ENCODE measurements at places on chromosomes 4 and X. TPM values are rescaled to one million over a fixed set of nuclear protein-coding genes. Genes with fewer than 3 reads are reported as not detected.

ZNF711 gene
- total RNA-seq = 1.9 TPM

TMEM47 gene
- 210 TPM for total RNA-seq

YTHDC1 gene
- 497 TPM for total RNA-seq

CXCL13 gene
- not detected for total RNA-seq

PPP2R2C gene
- total RNA-seq = 0.47 TPM

CENPI gene
- total RNA-seq = 0.93 TPM

DNA sequence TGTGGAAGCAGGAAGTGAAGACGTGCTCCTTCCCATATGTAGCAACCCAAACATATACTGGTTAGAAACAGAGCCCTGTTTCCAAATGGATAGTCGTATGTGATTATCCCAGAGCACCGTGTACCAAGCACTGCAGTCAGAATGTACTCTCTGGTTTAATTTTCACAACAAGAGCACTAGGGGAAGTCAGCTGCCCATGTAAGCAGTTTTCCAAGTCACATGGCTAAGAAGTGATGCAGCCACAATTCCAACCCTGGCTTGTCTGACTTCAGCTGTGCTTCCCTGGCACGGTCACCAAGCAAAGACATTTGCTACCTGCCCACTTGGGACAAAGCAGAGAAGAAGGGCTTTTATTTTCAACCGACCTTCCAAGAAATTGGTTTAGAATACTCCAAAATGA lies 28.2 kb upstream of the CEP135 start:
- ATAC-seq = peak; percentile 48

DNA sequence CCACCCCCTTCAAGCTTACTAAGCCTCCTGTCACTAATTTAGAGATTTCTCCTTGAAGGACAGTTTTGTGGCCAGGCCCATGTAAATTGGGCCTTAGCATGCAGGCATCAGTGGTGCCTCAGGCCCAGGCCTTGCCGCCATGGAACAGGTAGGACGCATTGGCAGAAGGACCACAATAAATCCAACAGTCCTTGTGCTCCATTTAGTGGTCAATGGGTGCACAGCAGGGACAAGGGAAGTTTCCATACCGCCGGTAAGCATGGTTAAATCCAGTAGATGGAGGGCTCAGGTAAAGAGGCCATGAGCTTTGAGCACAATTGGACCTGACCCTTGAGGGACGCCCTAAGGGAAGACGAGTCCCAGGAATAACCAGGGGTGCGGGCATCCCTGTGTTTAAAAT lies 97.3 kb downstream of the UGT2B28 start:
- ATAC-seq = no peak

DNA sequence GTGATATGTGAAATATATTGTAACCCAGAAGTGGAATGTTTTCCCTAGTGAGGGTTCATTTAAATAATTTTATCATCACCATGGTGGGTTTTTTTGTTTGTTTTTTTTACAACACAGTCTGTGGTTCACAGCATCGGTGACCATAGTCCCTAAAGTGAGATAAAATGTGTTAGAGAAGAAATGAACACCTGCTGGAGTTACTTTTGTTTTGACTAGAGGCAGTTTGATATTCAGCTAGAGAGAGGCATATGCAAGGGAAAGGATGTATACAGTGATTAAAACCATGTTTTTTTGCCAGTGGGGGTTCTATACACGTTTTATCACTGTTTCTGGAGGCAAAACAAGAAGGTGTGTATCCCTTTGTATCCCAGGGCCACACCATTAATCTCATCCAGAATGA lies 541.5 kb downstream of the PCDH7 start:
- ATAC-seq = no peak

DNA sequence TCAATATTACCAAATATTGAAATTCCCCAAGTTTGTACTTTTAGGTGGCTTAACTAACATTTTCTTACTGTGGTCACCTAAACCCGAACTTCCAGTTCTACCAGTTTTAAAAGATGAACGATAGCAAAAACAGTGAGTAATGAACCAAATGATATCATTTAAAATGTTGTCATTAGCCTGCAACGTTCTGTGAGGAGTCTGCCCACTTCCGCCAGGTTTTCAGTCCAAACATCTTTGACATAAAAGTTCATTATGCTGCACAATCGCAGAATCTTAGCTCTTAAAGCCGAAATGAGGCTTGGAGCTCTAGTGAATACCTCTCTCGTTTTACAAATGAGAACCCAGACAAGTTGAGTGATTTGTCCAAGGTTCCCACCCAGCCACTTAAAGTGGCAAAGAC lies 762 bp downstream of the PIGA start:
- no peak for ATAC-seq

DNA sequence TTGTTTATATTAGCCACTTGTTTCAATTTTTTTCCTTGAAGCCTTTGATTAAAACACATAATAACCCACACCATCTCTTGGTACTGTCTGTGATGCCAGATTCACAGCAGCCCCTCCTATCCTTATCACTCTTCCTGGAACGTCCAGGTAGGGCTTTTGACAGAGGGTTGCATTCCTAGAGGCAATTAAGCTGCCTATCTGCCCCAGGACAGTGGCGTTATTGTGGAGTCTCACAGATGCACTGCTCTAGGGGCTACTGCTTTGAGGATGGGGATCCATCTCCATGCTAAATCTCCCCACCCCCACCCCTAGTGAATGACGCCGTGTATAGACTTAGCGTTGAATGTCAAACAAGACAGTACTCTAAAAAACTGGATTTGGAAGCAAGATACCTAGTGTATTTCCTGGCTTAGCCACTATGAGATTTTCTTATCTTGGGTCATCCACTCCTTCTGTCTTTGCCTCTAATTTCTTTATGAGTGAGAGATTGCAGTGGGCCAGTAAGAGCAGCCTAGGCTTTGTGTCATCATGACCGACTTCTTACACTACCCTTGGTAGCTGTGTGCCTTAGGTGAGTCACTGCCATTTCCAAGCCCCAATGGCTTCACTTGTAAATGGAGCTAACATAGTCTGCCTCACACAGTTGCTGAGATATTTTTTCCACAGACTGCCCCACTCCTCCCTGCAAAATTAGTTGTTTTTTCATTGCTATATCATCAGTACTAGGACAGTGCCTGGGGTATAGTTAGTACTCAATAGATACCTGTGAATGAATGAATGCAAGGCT lies 90.9 kb downstream of the EGF start:
- no peak for ATAC-seq

DNA sequence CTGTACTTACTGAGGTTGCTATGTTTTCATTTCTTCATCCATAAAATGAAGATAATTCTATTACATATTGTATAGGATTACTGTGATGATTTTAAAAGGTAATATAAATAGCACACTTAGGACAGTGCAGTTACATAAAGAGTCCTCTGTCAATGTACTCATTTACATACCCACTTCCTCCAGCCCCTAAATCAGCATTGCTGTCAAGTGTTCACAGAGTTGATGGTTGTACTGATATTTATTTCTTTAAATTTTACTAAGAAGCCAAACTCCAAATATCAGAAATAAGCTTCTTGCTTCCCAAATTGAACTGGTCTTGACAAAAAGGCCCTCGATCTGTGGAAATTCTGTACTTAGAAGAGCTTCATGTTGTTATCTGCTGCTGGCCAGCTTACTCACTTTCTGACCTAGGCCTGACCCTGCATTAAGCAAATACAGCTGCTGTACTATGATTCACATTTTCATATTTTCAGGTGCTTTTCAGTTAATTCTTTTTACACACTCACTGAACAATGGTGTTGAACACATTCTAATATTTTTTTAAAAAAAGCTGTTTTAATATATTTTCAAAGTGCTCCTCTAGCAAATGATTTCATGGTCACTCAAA lies 259.6 kb downstream of the UNC5C start:
- ATAC-seq = no peak

GRCh38 chr4:56880572-56880971 lies 27.1 kb upstream of the REST start:
- no peak for ATAC-seq

DNA sequence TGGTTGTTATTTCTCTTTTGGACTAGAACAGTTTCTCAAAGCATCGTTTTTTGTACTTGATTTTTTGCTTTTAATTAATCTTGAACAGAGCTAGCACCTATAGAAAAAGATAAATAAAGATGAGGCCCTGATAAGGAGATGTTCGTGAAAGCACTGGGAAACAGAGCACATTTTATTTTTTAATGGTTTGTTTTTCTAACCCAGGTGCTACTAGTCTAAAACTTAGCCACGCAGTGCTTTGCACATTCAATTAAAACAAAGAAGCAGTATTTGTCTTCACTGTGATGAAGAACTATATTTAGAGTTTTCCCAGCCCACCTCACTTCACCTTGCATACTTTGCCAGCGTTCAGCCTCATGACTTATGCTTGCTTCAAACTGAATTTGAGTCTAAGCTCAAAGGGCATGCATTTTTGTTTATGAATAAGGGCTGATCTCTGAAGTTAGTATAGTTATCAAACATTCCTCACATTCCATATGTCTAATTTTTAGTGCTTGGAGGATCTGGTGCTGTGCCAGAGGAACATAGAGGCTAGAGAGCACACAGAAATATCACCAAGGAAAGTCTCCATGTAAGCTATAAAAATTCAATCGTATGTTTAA lies 76.7 kb downstream of the WWC2 start:
- ATAC-seq = no peak

GRCh38 chr4:10207116-10207515 lies 90.5 kb upstream of the WDR1 start:
- no peak for ATAC-seq

DNA sequence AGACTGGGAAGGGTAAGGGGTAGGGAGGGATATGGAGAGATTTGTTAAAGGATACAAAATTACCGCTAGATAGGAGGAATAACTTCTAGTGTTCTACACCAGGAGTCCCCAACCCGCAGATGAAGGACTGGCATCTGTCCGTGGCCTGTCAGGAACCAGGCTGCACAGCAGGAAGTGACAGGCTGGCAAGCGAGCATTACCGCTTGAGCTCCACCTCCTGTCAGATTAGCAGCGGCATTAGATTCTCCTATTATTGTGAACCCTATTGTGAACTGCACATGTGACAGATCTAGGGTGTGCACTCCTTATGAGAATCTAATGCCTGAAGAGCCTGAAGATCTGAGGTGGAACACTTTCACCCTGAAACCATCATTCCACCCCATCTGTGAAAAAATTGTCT lies 27.9 kb upstream of the BBS7 start:
- no peak for ATAC-seq

GRCh38 chr4:14309431-14309830 lies 681.9 kb upstream of the BOD1L1 start:
- ATAC-seq = no peak
